Fibroblast of mammary gland (primary cell): ENCODE measurements at places on chromosomes 7 and 10.
A peak's percentile ranks its signal among the peaks of the same experiment; 100 is the strongest.

DNA sequence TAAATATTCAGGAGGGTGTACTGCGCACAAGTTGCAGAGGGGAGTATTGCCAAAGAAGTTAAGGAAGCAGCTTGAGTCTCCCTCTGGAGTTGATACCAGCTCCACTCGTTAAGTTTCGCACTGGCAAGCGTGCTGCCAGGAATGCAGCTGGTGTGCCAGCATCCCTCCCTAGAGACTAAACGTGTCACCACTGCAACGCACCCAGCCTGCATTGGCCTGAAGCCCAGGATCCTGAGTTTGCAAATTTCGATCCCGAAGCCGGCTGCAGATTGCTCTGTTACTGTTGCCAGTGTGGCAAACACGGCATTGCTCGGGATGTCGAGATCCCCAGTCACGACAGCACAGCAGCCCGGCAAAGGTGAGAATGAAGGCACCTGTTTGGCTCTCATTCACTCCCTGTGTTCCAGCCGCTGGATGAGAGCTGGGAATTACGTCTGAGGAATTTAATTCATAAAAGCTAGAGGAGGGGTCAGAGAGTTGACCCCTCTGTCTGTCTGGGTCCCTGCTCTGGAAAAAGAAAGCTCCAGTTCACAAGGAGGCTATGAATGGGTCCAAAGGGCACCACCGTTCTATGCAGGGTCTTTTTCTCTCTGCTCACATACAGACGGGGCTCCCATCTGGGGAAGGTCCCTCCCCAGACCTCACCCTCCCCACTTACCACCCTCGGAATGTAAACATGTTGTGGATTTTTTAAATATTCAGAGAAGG is 61.0 kb downstream of the NRP1 start:
- DNase-seq: peak; percentile 96

GRCh38 chr7:111495173-111495810 is 67.0 kb downstream of the IMMP2L start:
- DNase-seq: no peak

GRCh38 chr7:154628556-154628955 is 374.4 kb downstream of the PAXIP1 start:
- DNase-seq: no peak

- DNase-seq: no peak
These were observed at the start of gene GALNT17 for GRCh38 chr7:71132127-71132376. Gene GALNT17, plus strand, starts transcription at chr7:71132144.

GRCh38 chr10:123166618-123167017 is 12.4 kb downstream of the BUB3 start:
- DNase-seq: no peak

DNA sequence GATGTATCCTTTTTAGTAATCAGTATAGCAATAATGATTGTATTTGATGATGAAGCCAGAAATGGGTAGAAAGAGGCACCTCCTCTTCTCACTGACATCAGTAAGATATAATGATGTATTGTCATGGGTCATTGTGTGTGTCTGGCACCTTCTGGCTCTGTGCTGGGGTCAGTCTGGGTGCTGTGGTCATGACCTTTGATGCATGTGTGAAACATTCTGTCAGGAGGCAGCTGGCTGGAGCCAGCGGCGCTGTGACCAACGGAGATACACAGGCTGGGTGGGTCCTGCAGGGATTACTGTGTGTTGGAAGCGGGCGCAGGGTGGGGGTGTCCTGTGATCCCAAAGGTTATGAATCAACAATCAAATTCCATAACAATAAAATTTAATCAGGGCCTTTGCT is 35.2 kb downstream of the EEPD1 start:
- no peak for DNase-seq

GRCh38 chr7:40921589-40922315 is 781.1 kb downstream of the INHBA start:
- no peak for DNase-seq

GRCh38 chr7:91517201-91517785 is 253.1 kb downstream of the FZD1 start:
- no peak for DNase-seq

- DNase-seq: no peak
These were observed 258.9 kb upstream of the PPP2R2D start for GRCh38 chr10:131641898-131642297.

- peak; percentile 94 for DNase-seq
These were observed 11.5 kb upstream of the RSU1 start for GRCh38 chr10:16828701-16829175.

DNA sequence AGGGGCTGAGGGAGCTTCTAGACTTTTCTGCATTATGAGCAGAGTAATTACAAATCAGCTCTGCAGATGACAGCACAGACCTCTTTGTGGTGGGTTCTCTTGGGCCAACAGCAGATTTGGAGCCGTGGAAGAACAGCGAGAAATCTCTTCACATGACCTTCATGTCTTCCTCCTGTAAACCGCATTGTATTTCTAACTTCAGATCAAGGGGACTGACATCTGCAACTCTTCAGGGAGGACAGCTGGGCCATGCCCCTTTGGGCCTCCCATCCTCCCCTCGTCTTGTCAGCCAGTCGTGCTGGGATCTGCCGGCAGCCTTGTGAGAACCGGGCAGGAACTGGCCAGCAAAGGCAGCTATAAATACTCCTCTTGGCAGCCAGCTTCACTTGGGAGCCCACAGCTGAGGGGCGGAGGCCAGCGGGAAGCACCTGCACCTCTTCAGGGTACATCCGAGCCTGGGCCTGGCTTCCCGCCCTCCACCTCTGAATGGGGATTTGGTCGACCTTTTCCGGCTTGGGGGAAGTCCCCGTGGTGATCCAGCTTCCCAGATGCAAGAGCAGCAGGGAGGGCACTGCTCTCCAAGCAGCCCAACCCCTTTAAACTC is 54.7 kb downstream of the STEAP1B start:
- no peak for DNase-seq
